ENCODE measurements at places on chromosomes 13 and 19.

- DNase-seq, result no peak
Measured at GRCh38 chr19:13796301-13797057, 1.2 kb downstream of the ZSWIM4 start.

- DNase-seq, result no peak
Measured at GRCh38 chr13:60213236-60213744, 49.6 kb upstream of the DIAPH3 start.

DNA sequence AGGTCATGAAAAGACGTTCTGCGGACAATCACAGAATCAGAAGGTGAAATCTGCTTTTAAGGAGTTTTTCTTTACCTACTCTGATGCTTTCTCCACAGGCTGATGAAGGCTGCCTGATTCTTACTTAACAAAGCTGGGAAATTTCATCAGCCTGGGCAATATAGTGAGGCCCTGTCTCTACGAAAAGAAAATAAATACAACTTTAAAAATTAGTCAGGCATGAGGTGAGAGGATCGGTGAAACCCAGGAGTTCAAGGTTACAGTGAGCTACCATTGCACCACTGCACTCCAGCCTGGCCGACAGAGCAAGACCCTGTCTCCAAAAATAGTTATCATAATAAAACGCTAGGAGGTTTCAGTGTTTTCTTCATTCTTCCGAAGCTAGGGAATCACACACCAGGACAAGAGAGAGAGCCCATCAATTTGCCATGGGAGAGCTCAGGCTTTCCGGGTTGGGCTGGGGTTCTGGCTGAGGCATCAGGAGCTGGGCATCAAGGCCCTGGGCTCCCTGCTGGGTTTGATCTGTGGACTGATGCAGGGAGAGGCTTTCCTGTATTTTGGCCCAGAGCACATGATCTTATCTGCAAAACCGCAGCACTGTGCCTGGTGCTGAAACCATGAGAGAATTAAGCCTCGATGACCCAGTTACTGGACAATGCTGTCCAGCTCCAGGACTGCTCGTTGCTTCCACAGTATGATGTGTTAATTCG, 25.1 kb upstream of the CEBPG start:
- DNase-seq, result no peak

DNA sequence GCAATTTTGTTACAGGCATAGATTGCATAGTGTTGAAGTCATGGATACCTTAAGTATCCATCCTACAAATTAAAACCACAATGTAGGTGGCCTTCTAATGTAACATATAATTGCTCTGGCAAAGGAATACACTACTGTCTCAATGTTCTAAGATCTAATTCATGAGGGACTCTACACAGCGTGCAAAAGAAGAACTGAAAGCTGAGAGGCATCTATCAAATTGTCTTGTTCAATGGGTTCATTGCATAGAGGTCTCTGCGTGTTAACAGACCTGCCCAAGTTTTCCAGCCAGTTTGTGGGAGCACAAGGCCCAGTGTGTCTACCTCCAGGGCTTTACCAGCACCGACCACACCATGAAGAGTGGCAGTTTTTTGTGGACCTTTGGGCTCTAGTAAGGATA, 451.4 kb downstream of the ITGBL1 start:
- DNase-seq, result no peak

DNA sequence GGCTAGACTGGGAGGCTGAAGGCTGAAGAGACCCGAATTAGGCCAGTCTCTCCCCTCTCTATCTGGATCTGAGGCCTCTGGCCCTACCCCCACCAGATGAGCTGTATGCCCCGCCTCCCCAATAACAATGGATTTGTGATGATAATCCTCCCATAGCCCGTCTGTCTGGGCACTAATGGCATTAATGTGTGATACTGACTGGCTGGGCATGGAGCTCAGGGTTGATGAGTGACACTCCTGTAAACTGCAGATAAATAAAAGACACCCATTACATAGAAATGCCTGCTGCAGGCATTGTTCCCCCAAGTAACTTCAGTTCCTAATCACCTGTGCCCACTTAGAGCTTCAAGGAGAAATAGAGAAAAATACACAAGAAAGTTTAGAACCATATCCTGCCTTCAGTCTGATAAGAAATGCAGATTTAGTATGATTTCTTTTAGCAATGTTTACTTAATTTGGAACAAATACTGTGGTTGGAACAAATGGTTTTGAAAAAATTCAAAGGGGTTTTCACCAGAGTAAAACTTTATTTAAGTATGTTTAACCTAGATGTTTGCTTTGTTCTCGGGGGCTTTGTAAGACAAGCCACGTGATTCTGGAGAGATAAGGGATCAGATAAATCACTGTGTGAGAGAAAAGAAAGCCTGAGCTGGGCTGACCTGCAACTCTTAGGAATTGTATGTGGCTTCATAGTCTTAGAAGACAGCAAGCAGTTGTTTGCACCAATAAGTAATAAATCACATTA, 60.3 kb downstream of the TNFRSF19 start:
- no peak for DNase-seq

DNA sequence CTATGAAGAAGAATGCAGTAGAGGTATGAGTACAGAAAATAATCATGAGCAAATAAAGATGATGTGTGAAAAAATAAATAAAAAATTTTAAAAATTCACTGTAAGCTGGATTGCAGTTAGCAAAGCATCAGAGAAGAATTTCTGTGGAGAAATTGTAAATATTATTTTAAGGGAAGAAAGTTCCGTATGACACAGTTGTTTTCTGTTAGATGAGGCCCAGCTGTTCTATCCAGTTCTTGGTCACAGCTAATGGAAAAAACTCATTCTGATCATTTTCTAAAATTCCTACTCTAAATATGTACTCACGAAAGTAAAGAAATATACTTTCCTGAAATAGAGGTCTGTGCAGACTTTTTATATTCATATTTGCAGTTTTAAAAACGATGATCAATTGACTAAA, 578.8 kb downstream of the DCT start:
- no peak for DNase-seq

- no peak for DNase-seq
Measured at GRCh38 chr13:30679483-30680330, 55.6 kb upstream of the ALOX5AP start.

- DNase-seq, result peak; percentile 86
Measured at GRCh38 chr19:16572332-16573211, at the start of gene SLC35E1. SLC35E1 (minus strand) TSS chr19:16572415; CDS start chr19:16572364, 51 bp downstream.

- no peak for DNase-seq
Measured at GRCh38 chr13:98813993-98814392, 61.5 kb upstream of the SLC15A1 start.

DNA sequence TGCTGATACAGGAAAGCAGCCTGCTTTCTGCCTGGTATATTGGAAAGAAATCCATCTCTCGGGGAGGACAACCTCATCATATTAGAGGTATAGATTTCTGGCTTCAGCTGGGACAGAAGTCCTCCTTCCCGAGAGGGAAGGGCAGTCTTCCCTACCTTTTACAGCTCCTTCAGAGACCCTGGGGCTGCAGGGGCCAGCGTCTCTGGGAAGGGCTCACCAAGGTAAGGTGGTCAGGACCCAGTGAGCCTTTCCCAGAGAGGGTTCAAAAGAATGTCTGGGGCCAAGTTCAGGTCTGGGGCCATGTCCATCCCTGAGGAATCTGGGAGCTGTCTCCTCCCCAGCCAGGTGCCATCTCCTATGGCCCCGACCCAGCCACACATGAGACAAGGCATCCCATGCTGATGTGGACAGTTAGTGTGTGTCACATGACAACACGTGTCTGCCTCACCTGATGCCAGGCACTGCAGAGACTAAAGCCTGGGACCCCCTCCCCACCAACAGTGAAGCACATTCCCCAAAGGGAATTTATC, 136.4 kb downstream of the URI1 start:
- no peak for DNase-seq

DNA sequence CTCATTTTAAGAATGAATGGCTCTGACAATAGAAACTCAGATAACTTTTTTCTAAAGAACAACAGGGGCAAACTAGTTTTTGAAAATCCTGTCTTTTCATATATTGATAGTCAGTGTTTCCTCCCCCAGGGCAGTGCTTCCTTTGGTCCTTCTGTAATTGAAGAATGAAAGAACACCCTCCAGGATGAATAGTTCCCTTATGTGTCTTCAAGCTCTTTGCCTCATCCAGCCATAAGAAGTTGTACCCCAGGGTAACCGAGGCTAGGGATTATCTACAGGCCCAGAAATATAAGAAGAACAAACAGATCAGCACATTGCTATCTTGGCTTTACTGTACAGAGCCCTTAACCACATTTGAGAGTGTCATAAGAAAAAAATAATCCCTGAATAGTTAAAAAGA, 12.1 kb upstream of the ERICH6B start:
- DNase-seq, result no peak

DNA sequence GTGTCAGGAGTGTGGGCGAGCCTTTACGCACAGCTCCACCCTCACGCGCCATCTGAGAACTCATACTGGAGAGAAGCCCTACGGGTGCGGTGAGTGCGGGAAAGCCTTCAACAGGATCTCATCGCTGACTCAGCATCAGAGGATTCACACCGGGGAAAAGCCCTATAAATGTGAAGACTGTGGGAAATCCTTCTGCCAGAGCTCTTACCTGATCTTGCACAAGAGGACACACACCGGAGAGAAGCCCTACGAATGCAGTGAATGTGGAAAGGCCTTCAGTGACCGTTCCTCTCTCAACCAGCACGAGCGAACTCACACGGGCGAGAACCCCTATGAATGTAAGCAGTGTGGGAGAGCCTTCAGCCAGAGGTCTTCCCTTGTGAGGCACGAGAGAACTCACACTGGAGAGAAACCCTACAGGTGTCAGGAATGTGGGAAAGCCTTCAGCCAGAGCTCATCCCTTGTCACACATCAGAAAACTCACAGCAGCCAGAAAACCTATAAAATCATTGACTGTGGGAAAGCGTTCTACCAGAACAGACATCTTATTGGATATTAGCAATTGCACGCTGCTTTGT, 6.9 kb upstream of the ZNF555 start:
- no peak for DNase-seq

DNA sequence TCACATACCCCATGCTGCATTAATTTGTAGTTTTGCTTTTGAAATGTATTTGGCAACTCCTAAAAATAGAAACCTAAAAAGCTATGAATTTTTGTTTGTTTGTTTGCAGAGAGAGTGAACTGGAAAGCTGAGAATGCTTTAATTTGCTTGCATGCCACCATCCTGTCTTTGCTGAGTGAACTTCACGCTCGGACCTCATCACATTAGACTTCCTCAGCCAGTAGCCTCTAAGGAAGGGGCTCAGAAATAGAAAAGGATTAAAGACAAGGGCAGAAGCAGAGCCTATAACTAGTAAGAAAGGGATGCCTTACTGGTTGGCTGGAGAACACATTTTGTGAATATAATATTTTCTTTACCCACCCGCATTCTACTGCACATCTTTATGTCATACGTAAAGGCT, 275.1 kb downstream of the DCLK1 start:
- no peak for DNase-seq
